ENCODE measurements at places on chromosomes 6 and 20.

GRCh38 chr20:61736751-61737310 is 328.9 kb downstream of the TAF4 start:
- DNase-seq: no peak

GRCh38 chr6:105886814-105887544 is 199.2 kb upstream of the PRDM1 start:
- no peak for DNase-seq

DNA sequence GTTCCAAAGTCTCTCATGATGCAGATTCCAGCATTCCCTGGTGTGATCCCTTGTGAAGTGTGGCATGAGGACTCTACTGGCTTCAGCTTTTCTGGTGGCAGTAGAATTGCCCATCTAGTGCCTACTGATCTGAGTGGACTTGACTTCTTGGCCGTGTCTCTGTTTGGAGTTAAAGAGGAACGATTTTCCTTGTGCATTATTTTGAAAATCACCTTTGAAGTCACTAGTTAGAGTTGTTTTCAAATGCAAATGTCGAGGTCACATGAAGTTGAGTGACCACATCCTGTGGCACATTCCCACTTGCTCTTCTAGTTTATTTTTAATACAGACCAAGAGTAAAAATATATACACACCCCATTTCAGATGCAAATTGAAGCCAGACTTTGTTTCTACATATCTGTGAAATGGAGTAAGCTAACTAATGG is 270.7 kb upstream of the TAB2 start:
- DNase-seq: no peak

DNA sequence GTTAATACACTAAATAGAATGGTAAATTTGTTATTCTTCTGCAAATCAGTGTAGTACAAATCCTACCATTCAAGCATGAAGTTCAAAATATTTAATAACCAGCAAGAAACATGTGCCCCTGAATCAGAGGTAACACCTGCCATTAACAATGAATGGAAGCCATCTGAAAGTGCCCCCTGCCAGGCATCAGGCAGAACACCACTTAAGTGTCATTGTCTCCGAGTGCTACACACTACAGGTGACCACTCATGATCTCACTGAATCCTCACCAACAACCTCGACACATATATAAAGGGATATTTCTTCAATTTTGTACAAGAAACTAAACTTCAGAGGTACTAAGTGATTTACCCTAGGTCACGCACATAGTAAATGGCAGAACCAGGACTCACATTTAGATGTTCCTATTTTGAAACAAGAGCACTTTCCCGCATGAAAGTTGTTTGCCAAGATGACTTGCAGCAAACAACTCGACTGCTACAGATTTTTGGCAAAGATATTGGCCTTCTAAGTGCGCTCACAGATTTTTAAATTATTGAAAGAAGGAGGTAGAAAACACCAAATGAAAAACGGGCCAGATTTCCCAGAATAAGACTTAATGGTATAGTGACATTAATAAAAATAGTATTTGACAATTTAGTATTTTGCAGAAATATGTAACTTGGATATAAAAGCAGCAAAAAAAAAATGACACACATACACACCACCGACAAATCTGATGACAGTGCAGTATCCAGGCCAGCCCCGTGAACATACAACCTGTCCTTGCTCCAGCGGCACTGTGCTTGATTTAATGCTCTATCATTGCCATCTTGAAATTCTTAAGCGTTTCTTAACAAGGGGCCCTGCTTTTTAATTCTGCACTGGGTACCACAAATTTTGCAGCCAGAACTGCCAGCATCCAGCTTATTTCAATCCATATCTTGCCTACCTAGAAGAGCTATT is 274.5 kb downstream of the ALDH8A1 start:
- DNase-seq: no peak

DNA sequence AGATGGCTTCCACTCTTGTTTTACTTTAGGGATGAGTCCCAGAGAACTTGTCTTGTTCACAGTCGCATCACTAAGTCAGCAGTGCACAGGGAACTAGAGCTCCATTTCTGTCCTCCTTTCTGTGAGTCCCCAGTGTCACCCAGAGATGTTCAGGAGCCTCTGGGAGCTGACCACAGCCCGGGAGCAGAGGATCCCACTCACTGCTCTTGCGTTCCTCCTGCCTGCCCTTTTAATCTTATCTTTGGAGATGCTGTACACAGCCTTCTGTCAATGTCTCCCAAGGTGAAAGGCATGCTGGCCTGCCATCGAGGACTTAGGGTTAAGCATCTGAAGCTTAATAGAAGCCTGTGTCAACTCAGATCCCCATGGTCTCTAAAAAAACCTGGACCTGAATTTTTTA is 71.2 kb downstream of the IGF2R start:
- DNase-seq: no peak

DNA sequence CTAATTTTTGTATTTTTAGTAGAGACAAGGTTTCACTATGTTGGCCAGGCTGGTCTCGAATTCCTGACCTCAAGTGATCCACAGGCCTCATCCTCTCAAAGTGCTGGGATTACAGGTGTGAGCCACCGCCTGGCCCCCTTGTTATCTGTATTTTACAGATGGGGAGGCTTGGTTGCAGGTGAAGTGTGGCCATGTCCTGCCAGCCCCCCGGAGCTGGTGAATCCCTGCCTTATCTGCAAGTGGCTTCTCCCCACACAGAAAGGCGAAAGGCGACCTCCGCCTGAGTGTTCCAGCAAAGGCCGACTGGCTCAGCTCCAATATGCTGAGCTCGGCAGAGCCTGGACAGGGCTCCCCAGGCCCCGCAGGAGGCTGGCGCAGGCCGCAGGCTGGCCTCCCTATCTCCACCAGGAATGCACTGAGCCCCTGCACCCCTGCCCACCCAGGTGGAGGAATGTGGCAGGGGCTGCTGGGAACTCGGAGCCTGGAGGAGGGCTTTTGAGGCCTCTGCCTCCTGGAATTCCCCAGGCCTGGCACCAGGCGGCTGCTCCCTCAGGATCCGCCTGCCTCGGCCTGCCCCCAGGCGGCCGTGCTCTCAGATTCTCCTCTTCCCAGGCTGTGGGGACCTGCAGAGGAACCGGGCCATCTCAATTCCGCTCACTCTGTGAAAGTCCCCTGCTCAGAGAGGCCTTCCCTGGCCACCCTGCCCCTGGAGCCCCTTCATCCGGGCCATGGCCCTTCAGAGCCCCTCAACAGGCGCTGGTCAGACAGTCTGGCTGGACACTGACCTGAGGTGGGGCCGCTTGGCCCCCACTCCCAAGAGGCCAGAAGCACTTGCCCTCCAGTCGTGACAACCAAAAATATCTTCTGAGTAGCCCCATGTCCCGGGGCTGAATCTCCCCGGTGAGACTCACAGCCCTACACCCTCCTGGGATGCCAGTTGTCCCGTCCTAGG is 9.3 kb upstream of the LAMA5 start:
- DNase-seq: no peak
